Hindlimb muscle (tissue), 1 donor: ENCODE measurements at places on chromosomes 13 and 19.

GRCh38 chr13:113953561-113953960 is 20.3 kb downstream of the C13orf46 start:
- DNase-seq, result no peak

GRCh38 chr13:51036418-51036817 is 74.7 kb downstream of the C13orf42 start:
- DNase-seq, result no peak

- no peak for DNase-seq
Observed at GRCh38 chr19:28486926-28487325, 726.0 kb downstream of the UQCRFS1 start.

- DNase-seq, result no peak
Observed at GRCh38 chr13:37766502-37766901, 103.1 kb downstream of the TRPC4 start.

DNA sequence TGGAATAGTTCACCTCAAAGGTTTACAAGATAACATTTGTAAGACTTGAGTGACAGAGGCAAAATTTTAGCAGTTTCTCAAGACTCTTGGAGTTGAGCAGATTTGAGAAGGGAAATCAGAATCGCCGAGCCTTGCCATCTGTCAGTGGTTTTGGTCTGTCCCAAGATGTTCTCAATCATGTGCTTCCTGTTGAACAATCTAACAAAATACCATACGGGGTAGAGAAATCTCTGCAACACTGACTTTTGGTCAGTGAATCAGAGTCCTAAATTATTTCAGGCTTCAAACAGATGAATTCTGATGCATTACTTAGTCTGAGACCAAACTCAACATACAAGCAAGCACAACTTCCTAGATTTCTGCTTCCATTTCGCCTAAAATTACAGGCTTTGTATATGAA is 3.8 kb downstream of the KCTD12 start:
- DNase-seq, result peak; percentile 32

DNA sequence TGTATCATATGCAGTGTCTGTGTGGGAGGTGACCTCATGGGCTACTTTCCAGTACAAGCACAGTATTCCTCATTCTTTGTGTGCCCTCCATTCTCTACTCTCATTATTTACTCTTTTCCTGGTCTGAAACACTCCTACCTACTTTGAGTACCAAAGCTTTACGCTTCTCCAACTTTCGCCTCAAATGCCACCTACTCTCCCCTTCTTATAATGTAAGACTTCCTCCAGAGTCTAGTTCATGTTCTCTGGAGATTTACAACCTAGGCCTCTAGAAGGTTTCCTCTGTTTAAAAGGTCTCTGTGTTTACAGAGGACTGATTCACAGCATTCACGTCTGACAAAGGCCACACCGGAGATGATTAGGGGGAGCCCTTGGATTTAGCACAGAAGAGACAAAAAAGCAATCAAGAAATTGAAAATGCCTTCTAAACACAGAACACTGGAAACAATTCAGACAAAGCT is 302.0 kb downstream of the KLF12 start:
- no peak for DNase-seq

DNA sequence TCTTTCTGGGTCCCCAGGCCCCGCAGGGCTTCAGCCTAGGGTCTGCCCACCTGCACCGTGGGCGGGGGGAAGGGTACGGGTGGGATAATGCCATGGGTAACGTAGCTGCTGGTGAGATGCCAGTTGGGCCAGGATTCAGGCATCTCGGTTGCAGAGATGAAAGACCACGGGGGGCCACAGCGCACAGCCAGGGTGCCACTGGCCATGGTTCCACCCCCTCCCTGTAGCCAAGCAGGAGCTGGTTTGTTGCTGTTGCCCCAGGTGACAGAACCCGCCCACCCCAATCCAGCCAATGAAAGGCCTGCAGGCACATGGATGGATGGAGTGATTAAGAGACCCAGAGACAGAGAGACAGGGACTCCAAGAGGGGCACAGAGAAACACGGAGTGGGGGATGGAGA is 1.0 kb upstream of the CGB7 start:
- DNase-seq, result no peak

GRCh38 chr13:21567714-21568113 is 36.3 kb downstream of the MICU2 start:
- no peak for DNase-seq

DNA sequence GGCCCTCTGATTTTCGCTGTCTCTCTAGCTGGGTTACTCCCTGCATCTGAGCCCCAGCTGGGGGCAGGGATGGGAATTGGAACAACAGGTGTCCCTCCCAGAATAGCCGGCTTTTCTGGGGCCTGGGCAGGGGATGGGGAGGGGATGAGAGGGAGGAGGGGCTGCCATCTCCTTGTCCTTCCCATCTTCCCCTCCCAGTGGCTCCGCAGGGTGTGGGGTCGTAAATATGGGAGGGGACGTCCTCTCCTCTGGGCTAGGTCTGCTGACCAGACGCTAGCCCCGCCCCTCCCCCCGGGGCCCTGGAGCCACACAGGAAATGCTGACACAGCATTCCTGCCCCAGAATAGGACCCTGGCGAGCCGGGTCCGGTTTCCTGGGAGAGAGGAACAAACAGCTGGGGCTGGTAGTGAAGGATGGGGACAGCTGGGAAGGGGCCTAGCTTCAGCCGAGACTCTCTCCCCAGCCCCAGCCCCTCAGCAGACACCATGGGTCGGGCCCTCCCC is 1.1 kb downstream of the RYR1 start:
- DNase-seq, result peak; percentile 72

GRCh38 chr13:97851269-97851668 is 102.2 kb upstream of the IPO5 start:
- DNase-seq, result no peak

DNA sequence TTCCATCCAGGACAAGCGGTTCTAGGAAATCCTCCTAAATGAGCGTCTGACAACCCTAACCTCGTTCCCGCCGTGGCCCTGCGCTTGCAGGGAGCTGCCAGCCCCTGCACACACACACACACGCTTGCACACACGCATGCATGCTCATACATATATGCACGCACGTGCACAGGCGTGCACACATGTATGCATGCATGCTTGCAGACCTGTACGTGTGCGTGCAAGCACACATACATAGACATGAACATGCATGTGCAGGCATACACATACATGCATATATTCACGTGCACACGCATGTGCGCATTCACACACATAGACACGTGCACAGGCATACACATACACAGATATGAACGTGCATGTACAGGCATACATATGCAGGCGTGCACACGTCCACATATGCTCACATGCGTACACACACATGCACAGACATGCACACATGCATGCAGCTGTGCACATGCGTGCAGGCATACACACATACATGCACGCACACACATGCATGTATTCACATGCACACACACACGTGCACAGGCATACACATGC is 35.6 kb downstream of the SMIM24 start:
- DNase-seq, result no peak

GRCh38 chr19:17275441-17276175 is 6.1 kb upstream of the ANKLE1 start:
- no peak for DNase-seq

DNA sequence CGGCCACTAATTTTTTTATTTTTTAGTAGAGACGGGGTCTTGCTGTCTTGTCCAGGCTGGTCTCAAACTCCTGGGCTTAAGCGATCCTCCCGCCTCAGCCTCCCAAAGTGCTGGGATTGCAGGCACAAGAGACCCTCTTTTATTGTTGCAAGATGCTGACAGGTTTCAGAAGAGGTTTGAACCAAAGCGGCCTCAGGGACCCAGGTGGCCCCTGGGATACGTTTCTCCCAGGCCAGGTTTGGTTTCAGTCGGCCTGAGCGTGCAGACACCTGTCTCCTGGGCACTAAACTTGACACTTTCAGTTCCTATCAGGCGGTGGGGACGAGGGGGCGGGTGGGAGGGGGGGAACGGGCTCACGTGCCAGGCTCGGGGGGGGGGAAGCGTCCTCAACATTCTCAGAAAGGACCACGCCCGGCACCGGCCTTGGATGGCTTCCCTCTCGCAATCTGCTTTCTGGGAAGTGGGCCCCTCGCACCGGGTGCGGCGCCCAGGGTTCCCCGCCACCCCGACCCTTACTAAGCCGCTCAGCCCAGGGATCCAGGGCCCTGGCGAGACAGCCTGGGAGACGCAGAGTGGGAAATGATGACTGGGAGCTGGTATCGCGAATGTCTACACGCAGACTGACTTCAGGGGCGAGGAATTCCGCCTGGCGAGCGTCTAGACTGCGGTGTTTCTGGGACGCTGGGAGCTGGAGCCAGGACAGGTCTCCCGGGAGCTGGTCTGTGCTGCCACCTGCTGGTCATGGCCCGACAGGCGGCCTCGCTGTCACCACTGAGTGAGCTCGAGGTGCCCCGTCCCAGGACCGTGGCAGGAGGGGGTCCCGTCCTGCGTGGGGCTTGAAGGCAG is 91.6 kb downstream of the GNG7 start:
- DNase-seq, result peak; percentile 87

DNA sequence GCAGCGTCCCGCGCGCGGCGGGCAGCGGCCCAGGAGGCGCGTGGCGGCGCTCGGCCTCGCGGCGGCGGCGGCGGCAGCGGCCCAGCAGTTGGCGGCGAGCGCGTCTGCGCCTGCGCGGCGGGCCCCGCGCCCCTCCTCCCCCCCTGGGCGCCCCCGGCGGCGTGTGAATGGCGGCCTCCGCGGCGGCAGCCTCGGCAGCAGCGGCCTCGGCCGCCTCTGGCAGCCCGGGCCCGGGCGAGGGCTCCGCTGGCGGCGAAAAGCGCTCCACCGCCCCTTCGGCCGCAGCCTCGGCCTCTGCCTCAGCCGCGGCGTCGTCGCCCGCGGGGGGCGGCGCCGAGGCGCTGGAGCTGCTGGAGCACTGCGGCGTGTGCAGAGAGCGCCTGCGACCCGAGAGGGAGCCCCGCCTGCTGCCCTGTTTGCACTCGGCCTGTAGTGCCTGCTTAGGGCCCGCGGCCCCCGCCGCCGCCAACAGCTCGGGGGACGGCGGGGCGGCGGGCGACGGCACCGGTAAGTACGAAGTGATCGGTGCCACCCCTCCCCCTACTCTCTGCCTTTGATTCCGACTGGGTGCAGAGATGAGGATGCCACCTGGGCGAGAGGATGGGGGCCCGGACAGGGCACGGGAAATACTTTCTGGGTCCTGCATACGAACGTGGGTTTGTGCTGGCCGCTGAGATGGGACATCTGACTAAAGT is 874 bp downstream of the TRIM28 start:
- peak; percentile 81 for DNase-seq

DNA sequence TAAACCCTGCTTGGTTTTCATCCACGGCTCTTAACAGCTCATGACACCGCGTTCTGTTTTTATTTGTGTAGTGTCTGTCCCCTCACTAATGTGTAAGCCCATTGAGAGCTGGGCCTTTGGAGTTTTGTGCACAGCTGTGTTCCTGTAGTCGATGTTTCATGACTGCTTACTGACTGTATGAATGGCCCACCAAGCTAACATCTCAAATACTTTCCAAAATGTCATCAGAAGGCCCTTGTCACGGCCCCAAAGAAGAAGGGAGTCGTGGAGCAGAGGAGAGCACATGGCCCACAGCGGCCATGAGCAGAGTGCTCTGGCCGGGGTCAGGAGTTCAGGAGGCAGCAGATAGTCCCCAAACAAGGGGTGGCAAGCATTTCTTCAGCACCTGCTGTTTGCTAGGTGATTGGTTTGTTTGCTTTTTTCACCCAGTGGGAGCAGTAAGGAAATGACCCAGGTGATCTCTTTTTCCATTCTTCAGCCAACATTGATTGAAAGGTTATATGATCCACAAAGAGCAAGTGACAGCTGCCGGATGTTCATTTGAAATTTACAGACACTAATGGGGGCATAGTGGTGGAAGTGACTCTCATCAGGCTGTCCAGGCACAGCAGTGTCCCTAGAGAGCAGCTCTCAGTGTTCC is 315.2 kb downstream of the ATP8A2 start:
- DNase-seq, result no peak

DNA sequence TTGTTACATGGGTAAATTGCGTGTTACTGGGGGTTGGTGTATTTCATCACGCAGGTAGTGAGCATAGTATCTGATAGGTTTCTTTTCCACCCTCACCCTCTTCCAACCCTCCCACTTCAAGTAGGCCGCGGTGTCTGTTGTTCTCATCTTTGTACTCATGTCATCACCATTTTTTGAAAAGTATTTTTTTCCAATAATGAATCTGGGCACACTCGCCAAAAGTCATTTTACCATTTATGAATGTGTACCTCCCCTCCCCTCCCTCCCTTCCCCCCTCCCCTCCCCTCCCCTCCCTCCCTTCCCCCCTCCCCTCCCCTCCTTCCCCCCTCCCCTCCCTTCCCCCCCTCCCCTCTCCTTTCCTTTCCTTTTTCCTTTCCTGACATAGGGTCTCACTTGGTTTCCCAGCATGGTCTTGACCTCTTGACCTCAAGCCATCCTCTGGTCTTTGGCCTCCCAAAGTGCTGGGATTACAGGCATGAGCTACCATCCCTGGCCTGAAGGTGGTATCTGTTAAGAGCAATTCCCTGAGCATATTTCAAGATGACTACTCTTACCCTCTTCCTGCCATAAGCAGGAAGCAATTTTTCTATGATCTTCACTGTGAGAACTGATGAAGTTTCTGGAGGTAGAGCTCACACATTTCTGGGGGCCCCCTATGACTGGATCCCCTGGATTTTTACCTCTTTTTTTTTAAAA is 15.7 kb downstream of the ZNF627 start:
- no peak for DNase-seq

DNA sequence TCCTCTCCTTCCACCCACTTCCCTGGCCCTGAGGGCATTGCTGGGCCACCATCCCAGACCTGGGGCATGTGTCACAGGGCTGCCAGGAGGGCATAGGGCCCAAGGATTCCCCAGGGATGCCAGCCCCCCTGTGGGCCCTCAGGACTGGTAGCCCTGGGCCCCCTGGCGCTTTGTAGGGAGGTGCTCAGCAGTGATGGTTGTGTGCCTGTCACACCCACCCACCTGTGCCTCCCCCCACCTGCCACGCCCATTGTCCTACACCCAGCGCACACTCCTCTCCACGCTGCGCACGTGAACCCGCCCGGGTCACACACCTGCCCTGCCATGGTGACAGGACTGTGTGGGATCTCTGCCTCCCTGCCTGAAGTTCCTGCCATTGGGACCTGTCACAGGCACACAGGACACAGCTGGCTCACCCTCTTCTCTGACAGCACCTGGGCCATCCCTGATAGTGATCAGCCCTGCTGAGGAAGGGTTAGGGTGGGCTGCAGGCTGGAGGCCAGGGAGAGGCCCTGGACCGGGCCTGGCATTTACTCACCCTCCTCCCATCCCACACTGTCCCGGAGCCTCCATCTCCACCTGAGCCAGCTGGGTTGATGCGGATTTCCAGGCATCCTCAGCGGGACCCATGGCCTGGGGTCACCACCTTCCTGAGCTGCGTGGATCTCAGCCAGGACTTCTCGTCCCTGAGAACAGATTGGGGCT is 23.9 kb downstream of the WTIP start:
- no peak for DNase-seq

GRCh38 chr13:38866649-38867048 is 124.0 kb downstream of the STOML3 start:
- DNase-seq, result no peak
